ENCODE measurements at places on chromosomes 12 and 14. TPM values are rescaled to one million over a fixed set of nuclear protein-coding genes. Genes with fewer than 3 reads are reported as not detected.

KRT78 gene
- total RNA-seq, result not detected

GRCh38 chr12:8637666-8638065 lies 25.0 kb downstream of the MFAP5 start:
- DNase-seq, result no peak

- DNase-seq, result peak; percentile 14
These were observed 105.0 kb downstream of the DAD1 start for GRCh38 chr14:22483863-22484593.

- DNase-seq, result no peak
These were observed 2.9 kb upstream of the OTX2 start for GRCh38 chr14:56813143-56813551.

GRCh38 chr12:114041136-114041535 lies 75.0 kb upstream of the RBM19 start:
- no peak for DNase-seq

TMEM63C gene
- total RNA-seq, result 1.9 TPM

TAS2R20 gene
- 1.9 TPM for total RNA-seq
